ENCODE measurements at places on chromosomes 11 and 22. TPM values are rescaled to one million over a fixed set of nuclear protein-coding genes. Genes with fewer than 3 reads are reported as not detected.

Gene ROBO3
- 9.9 TPM for total RNA-seq

Gene TTC36
- total RNA-seq, result 2.2 TPM

Gene OR52N5
- not detected for total RNA-seq

Gene H19
- 17,961 TPM for total RNA-seq

Gene B4GALNT4
- 277 TPM for total RNA-seq

Gene PRRG4
- total RNA-seq, result 0.75 TPM

Gene TRIM48
- total RNA-seq, result not detected

Gene HBE1
- not detected for total RNA-seq

Gene FBLN1
- total RNA-seq, result 258 TPM

Gene TTLL1
- total RNA-seq, result 11.9 TPM

Gene TMEM191B
- 2.2 TPM for total RNA-seq

Gene FGF19
- total RNA-seq, result not detected

Gene ART5
- total RNA-seq, result 3.8 TPM

Gene APOBEC3F
- 25.3 TPM for total RNA-seq

Gene TIGD3
- 3.0 TPM for total RNA-seq

Gene SLC22A25
- not detected for total RNA-seq

Gene PNPLA3
- 11.4 TPM for total RNA-seq

Gene RCOR2
- total RNA-seq, result 39.4 TPM

Gene CASP1
- total RNA-seq, result not detected

Gene GTPBP1
- total RNA-seq, result 64.9 TPM

Gene FXYD2
- total RNA-seq, result 7.7 TPM

Gene UPK3A
- total RNA-seq, result 0.57 TPM

Gene CDC42BPG
- 20.1 TPM for total RNA-seq

Gene SIPA1
- 19.5 TPM for total RNA-seq

Gene DGCR2
- 89.1 TPM for total RNA-seq

Gene TMEM151A
- total RNA-seq, result 0.57 TPM

Gene GPHA2
- 0.41 TPM for total RNA-seq

Gene SYT12
- total RNA-seq, result 0.20 TPM

Gene SLCO2B1
- 6.6 TPM for total RNA-seq

Gene BIRC3
- 0.29 TPM for total RNA-seq

Gene DNAJB7
- not detected for total RNA-seq

Gene MUC5AC
- total RNA-seq, result 0.02 TPM

Gene DEUP1
- total RNA-seq, result 1.7 TPM

Gene APIP
- total RNA-seq, result 23.5 TPM

Data from progenitor cell of endocrine pancreas (in vitro differentiated cells).